ENCODE measurements at places on chromosomes 7 and 10. TPM values are rescaled to one million over a fixed set of nuclear protein-coding genes. Genes with fewer than 3 reads are reported as not detected.

The SFRP5 gene
- total RNA-seq = 3.2 TPM

The ITGA8 gene
- total RNA-seq = 6.5 TPM

The VSTM4 gene
- total RNA-seq = 7.8 TPM

The CLRN3 gene
- not detected for total RNA-seq

The LIPK gene
- not detected for total RNA-seq

The PVRIG gene
- total RNA-seq = not detected

The ELMO1 gene
- 84.7 TPM for total RNA-seq

The PRKAR1B gene
- 133 TPM for total RNA-seq

The LIPF gene
- total RNA-seq = not detected

Measured in diencephalon (tissue), 1 donor.